ENCODE measurements at places on chromosomes 7 and 10.

- no peak for DNase-seq
Observed at GRCh38 chr10:91582153-91582554, 50.7 kb downstream of the PPP1R3C start.

- DNase-seq: no peak
Observed at GRCh38 chr10:102375250-102375649, 20.3 kb upstream of the NFKB2 start.

- DNase-seq: no peak
Observed at GRCh38 chr10:130363051-130363450, 226.9 kb downstream of the GLRX3 start.

GRCh38 chr10:30228417-30229036 is 120.6 kb downstream of the MTPAP start:
- DNase-seq: no peak

GRCh38 chr10:104333728-104334373 is 4.4 kb downstream of the ITPRIP start:
- no peak for DNase-seq

- DNase-seq: no peak
Observed at GRCh38 chr10:105413997-105414396, 772.9 kb downstream of the SORCS3 start.

- no peak for DNase-seq
Observed at GRCh38 chr7:157686285-157686894, 349.6 kb downstream of the DNAJB6 start.

DNA sequence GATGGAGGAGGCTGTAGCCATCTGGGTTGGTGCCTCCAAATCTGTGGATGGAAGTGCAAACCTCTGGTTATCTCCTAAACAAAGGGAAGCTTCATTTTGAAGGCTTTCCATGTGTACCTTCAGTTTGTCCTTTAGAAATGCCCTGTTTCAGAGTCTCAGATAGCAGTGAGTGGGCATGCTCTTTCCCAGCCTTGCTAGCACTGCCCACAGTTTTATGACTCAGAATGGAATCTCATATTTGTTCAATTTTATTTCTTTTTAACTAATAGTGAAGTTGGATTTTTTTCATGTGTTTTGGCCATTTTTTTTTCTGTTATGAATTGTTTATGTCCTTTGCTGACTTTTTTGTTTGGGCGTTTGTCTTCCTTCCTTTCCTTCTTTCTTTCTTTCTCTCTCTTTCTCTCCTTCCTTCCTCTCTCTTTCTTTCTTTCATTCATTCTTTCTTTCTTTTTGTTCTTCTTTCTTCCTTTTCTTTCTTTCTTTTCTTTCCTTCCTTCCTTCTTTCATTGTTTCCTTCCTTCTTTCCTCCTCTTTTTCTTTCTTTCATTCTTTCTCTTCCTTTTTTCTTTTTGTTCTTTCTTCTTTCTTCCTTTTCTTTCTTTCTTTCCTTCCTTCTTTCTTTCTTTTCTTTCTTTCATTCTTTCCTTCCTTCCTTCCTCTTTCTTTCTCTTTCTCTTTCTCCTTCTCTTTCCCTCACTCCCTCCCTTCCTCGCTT is 25.6 kb downstream of the PRF1 start:
- DNase-seq: no peak

- DNase-seq: no peak
Observed at GRCh38 chr7:83873459-83873858, 224.5 kb upstream of the SEMA3E start.

DNA sequence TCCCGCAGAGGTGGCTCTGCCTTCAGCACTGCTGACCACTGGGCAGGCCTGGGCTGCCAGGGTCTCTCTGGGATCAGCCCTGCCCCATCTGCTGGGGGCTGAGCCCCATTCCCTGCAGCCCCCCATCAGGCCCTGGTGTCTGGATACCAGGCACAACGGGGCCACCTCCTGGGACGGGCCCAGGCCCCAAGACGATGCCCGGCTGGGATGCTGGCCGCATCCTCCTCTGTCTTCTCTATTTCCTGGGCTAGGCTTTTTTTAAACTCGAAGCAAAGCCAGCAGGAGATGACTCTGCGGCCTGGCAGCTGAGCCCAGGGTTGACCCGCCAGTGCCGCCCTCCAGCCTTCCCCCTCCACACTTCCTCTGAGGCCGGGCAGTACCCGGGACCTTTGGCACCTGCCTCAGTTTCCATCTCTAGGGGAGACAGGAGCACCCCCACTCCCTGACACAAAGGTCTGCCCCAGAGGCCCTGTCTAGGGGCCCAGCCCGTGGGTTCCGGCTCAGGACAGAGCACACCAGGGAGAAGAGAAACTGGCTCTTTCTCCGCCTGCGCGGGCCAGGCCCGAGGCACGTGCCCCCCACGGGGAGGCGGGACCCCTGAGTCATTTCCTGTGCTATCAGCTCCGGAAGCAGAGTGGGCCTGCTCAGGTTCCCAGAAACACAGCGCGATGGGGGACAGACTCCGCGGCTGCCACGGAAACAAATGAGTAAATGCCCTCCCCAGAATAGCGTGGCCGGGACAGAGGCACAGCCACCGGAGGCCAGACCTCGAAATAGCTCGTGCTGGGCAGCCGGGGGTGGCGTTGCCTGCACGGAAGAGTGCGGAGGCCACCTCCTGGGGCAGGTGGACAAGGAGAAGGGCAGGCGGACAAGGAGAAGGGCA is 84.6 kb upstream of the PDGFA start:
- no peak for DNase-seq

DNA sequence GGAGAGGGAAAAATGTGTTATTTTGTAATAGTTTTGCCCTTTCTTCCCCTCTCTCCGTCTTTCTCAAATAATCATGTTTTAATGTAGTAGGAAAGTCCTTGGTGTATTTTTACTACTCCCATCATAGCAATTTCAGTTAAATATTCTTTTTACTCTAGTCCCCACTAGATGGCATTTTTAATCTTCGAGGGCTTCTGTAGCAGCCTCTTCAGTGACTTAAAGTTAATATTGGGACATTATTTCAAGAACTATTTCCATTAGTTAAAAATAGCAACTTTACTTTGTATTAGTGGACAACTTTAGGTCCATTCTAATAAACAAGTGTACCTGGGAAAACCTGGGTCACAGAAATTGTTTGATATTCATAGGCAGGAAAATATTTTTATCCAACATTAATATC is 23.0 kb downstream of the EDRF1 start:
- no peak for DNase-seq

DNA sequence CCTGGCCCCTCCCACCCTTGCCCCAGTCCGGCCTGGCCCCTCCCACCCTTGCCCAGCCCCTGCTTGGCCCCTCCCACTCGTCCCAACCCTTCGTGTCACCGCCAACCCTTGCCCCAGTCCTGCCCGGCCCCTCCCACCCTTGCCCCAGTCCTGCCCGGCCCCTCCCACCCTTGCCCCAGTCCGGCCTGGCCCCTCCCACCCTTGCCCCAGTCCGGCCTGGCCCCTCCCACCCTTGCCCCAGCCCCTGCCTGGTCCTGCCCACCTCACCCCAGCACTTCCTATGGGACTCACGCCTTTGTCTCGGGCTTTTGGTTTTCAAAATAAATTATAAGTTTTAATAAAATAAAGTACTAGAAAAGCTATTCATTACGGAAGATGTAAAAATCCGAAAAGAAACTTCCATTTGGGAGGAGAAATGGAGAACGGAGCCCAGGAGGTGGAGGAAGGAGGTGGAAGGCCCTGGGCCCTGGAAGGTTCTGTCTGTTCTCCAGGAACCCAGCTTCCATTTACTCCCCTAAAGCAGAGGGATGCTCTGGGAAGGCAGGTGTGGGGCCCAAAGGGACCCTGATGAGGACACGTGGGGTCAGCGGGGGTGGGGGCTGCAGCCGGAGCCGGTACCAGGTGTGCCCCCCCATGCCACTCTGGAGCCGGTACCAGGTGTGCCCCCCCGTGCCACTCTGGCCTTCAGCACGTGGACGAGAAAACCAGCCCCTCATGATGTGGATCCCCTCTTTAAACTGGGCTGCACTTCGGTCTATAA is 52.2 kb downstream of the PWWP2B start:
- DNase-seq: no peak

DNA sequence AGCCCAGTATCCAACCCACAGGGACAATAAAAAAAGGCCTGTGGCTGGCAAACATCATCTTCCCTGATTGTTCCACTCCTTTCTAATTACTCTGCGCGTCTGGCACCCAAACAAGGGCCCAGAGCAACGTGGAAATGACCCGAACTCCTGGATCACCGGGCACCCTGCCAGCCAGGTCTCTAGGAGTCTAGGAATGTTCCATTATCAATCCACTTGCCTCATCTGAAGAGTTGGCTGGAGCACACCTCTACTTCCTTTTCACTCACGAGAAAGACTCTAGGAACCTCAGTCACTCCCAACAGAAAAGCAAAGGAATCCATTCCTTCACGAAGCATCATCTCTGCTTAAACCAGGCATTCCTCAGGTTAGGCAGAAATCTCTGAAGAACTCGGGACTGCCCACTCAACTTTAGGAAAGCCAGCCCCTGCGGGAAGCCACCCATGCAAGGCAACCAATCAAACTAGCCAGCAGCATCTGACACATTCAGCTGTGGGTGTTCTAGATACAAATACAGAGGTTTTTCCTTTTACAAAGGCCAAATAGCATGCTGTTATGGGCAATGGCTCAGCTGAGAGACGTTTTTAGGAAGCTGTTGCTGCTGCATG is 37.7 kb downstream of the ATXN7L1 start:
- no peak for DNase-seq

DNA sequence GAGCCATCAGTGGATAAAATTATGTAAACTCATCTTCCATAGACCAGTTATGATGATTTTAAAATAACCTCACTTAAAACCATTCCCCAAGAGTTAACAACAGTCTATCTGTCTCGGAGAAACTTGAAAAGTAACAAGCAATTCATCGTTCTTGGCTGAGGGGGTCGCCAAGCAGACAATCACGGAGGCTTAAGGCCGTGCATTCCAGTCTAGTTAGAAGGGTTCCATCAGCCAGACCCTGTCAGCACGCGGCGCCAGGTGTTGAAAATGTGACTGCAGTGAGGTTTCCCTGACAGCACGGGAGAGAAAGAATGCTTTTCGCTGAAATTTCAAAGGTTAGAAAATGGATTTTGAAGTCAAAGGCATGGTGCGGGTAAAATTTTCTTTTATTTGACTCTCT is 1025.0 kb upstream of the CELF2 start:
- no peak for DNase-seq

DNA sequence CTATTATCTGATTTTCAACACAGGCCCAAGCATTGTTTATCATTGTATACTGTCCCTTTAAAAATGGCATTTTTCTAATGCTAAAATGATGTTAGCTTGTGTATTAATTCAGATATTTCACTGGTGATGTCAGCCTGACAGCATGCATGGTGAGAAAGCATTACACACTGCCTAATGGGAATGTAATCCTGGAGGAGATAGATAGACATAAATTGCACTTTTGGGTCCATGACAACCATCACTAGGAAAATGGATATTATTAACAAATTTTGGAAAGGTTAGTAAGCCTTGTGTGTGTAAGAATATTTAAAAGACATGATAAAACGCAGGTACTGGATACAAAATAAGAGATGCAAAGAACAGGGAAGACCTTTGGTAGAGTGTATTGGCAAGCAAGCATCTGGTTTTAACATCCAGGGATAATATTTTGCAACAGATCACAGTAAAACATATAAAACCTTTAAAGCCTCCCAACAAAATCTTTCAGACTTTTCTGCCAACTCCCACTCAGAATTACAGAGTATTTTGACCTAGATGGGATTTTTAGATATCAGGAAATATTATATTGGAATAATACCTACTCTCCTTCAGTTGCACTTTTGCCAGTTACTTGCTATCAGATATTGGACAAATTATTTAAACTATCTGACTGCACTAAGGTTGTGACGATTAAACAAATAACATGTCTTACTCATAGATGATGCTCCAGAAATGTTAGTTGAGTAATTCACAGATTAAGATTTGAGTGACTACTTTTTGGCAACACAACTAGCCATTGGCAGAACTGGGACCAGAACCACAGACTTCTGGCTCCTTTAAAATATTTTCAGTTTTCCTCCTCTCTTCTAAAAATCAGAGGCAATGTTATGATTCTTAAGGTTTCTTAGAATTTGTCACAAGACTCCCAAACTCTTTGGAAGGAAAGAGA is 291.6 kb upstream of the SEMA3C start:
- DNase-seq: no peak

DNA sequence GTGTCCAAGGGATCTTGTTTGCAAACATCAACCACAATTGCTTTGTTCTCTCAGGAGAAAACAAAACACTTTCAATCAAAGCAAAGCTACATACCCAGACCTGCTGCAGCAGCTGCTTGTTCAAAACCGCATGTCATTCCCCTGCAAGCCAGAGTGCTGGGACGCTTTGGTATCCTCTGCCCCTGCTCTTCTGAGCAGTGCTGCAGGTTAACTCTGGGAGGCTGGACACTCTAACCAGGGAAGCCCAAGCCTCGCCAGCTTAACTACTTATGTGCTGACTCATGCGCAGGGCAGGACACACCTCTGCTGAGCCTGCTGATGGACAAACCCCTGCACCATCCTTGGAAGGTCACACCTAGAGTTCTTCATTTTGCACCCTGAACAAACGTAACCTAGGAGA is 28.2 kb upstream of the ASAH2 start:
- no peak for DNase-seq

DNA sequence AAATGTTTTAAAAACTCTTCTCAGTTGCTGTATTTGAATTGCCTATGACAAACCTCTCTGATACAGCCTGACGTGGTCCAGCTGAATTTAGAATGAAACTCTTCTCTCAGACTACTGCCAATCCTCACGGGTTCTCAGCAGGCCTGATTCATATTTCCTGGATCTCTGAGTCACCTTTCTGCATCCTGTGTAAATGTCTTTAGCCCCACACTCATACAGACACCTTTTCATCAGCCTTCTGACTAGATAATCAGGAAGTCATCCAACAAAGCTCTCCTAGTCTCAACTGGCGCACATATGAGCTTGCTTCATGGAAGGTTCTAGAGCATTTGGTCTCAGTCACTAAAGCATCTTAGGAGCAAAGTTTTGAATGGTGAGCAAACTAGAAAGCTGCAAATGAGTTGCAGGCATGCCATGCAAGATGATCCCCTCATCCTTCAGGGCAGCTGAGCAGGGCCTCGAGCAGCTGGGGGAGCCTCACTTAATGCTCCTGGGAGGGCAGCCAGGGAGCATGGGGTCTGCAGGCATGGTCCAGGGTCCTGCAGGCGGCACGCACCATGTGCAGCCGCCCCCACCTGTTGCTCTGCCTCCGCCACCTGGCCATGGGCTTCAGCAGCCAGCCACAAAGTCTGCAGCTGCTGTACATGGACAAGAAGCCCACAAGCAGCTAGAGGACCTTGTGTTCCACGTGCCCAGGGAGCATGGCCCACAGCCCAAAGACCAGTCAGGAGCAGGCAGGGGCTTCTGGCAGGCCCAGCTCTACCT is 182.8 kb downstream of the ARHGAP12 start:
- DNase-seq: no peak

DNA sequence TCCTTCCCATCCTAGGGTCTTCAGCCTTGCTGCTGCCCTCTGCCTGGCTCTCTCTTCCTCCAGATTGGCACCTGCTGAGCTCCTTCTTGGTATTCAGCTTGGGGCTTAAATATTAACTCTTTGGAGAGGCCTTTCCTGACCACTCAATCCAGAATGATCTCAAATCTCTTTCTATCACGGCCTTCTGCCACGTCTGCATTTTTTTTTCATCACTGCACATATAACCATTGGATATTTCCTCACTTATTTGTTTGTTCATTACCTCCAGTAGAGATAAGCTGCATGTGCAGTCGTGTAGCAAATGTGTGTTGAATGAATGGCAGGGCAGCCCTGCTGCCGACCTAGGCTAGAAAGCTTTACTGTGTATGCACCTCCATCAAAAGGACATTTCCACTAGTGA is 51.6 kb upstream of the MPP7 start:
- DNase-seq: no peak

Measured in NT2/D1 (cell line).